Activated CD8-positive, alpha-beta memory T cell treated with anti-CD3 and anti-CD28 coated beads for 36 hours (primary cell): ENCODE measurements at places on chromosomes 2 and 18. TPM values are rescaled to one million over a fixed set of nuclear protein-coding genes. Genes with fewer than 3 reads are reported as not detected.

The LAMA3 gene
- 0.04 TPM for total RNA-seq

The CAPN10 gene
- total RNA-seq, result 41.2 TPM

The ASB18 gene
- total RNA-seq, result not detected

The PHOSPHO2 gene
- 5.4 TPM for total RNA-seq

The SLC11A1 gene
- 0.13 TPM for total RNA-seq

The TBC1D8 gene
- 1.1 TPM for total RNA-seq
